NCI-H2107 (cell line): ENCODE measurements at places on chromosomes 5 and 9.

- DNase-seq: peak; percentile 86
These were observed 193.0 kb downstream of the MELK start for GRCh38 chr9:36765468-36766341.

GRCh38 chr5:59591162-59591561 is 302.4 kb downstream of the PDE4D start:
- DNase-seq: no peak

DNA sequence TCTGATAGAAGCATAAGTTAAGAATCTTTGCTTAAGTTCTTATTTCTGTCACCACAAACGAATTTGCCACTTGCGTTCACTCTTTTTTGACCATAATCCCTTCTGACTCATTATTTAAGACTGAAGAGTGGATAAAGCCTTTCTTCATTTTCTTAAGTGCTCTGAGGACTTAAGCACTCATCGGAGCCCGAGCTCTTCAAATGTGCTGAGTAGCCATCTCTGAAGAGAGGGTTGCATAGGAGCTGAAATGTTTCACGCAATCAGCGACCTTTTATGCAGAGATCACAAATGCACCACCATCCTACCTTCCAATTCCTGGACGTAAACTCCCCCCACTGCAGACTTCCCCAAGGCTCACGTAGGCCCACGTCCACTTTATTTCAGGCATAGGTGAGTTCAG is 699.2 kb downstream of the IRX1 start:
- DNase-seq: no peak

GRCh38 chr5:32014096-32014745 is 159.9 kb downstream of the GOLPH3 start:
- DNase-seq: no peak

- no peak for DNase-seq
These were observed 227.0 kb downstream of the PAPPA start for GRCh38 chr9:116380496-116380995.

- DNase-seq: peak; percentile 62
These were observed at the start of gene TUSC1 for GRCh38 chr9:25678147-25678666. Gene TUSC1, minus strand, starts transcription at chr9:25678444. Its CDS starts 132 bp downstream, at chr9:25678312.

DNA sequence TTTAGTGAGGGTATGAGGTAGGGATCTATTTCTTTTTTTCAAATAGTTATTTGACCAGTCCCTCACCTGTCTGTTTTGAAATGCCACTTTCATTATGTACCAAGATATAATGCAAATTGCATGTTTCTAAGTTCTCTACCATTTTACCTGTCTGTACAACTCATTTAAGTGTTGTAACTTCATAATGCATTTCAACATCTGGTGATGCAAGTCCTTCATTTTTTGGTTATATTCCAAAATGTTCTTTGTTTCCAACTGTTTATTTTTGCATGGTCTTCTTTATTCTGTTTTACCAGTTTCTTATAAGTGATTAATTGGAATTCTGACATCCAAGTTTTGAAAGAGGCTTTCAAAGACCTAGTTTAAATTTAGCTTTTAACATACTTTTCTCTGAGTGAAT is 26.8 kb downstream of the TDRD7 start:
- DNase-seq: no peak

GRCh38 chr9:27112235-27112634 is 3.2 kb downstream of the TEK start:
- no peak for DNase-seq

DNA sequence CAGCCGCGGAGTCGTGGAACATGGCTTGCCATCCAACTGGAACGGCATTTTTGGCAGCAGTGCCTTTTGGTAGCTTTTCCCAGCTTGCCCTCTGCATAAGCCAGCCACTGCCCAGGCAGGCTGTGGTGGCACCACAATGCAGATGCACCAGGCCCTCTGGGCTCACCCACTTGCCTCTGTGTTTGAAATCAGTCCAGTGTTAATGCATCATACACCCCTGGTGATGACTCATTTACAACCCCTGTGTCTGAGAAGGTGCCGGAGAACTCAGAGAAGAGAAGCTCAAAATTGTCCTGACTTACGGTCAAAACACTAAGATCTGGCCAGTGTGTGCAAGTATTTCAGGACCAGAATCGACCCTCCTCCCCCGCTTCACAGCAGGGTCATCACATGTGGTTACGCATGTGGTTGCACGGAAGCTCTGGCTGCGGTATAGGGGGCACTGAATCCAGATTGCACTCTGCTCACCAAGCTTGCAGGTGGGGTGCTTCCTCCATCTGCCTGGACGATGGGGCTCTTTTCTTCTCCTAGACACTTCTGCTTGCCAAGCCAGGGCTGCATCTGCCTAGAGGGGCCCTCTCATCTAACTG is 66.5 kb upstream of the SMIM15 start:
- DNase-seq: no peak

DNA sequence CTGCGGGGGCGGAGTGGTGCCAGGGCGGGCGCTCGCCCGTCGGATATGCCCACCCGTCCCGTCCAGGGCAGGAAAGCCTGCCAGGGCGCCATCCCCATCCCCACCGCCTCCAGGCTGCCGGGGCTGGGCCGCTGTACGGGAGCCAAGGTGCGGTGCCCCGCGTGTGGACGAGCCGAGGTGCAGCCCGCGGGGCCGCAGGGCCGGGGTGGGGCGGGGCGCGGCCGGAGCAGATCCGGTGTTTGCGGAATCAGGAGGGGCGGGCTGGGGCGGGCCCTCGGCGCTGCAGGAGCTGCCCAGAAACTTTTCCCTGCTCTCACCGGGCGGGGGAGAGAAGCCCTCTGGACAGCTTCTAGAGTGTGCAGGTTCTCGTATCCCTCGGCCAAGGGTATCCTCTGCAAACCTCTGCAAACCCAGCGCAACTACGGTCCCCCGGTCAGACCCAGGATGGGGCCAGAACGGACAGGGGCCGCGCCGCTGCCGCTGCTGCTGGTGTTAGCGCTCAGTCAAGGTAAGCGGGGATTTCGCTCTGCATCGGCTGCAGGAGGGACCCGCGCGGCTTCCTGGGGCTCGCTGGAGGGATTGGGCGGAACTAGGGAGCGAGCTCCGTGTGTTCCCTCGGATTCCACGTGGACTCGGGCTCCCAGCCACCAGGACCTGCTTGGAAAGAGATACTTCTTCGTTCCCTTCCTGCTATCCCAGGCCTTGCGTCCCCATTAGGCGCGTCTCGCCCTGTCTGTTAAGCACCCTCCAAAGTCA is at the start of gene ITGA2:
Gene ITGA2 (plus strand): TSS at position 328 of the 756 bp plus-strand sequence. CDS start 117 bp downstream, at position 445.
- no peak for DNase-seq

DNA sequence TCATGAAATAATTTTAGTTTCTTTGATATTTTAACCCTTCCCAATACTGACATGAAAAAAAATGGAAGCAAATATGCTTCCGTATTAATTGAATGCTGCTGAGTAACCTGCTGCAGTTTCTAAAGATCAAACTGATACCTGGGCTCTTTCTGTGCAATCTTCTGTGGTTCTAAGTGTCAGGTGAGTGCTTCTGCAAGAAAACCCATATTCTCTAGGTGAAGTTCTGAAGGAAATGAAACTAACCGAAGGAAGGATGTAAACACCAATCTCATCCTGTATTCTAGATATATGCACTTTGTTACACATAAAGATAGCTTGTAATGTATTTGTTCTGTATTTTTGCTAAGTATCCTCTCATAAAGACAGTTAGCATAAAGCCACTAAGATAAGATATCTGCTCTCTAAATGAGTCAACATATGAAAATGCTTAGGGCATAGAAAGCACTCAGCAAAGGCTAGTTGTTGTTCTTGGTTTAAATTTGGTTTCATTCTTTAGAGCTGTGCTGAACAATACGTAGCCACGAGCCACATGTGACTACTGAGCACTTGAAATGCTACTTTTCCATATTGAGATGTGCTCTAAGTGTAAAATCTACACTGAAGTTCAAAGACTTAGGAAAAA is 52.0 kb downstream of the ITGA2 start:
- no peak for DNase-seq

- no peak for DNase-seq
These were observed 466.8 kb upstream of the BRINP1 start for GRCh38 chr9:119836036-119836435.
